T follicular helper cell (primary cell): ENCODE measurements at places on chromosomes 2 and 18.

DNA sequence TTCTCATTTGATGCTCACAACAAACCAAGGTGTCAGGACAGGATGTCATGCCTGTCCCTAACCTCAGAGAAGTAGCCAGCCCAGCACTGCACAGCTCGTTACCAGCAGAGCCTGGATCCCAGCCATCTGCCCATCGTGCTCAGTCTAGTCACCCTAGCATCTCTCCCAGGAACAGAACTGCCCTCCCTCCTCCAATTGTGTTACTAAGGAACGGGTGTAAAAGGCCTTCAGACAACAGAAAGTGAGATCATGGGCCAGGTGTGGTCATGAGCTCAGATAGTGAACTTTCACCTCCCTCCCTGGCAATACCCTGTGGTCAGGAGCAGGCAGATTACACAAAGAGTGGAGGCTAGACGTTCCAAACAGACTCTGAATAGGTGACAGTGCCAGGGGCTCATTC lies 111.8 kb upstream of the PPP1CB start:
- DNase-seq, result no peak

GRCh38 chr18:13454363-13455150 lies 236.0 kb downstream of the LDLRAD4 start:
- no peak for DNase-seq

GRCh38 chr2:25306777-25307368 lies 34.9 kb downstream of the DNMT3A start:
- no peak for DNase-seq

- DNase-seq, result no peak
Measured at GRCh38 chr18:13359210-13359609, 140.7 kb downstream of the LDLRAD4 start.

- DNase-seq, result no peak
Measured at GRCh38 chr2:130759906-130760753, 4.8 kb downstream of the AMER3 start.

DNA sequence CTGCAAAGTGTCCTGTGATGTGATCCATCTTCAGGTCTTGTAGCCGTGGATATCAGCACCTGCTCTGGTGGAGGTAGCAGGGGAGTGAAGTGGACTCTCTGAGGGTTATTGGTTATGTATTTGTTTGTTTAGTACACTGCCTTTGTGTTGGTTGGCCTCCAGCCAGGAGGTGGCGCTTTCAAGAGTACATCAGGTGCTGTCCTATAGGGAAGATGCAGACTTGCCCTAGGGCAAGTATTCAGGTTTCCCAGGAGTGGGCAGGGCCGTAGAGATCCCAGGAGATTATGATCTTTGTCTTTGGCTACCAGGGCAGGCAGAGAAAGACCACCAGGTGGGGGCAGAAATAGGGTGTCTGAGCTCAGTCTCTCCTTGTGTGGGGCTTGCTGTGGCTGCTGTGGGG lies 411.8 kb downstream of the SOX11 start:
- DNase-seq, result no peak

GRCh38 chr18:24472591-24472990 lies 12.2 kb downstream of the HRH4 start:
- DNase-seq, result no peak

DNA sequence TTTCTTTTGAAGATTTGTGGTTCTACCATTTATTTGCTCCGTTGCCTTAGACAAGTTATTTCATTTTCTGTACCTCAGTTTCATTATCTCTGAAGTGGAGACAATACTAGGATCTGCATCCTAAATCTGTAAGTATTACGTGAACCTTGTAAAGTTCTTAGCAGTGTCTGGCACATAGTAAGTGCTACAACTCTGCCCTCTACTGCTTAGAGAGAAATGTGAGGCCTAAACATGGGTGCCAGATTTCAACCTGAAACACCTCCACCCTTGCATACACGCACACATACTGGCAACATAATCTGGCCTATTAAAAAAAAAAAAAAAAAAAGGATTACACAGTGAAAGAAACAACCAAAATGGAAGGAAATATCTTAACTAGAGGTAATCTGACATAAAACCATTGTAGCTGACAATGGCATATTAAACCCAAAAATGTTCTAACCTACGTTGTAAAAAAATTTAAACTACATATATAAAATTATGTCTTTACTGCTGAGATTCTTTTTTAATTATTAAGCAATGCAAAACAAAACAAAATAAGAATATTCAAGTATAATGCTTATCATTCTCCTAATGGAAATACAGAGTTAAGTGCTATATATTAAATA lies 132.6 kb downstream of the MAP2 start:
- no peak for DNase-seq

- no peak for DNase-seq
Measured at GRCh38 chr2:97749581-97749980, 36.2 kb downstream of the ZAP70 start.

DNA sequence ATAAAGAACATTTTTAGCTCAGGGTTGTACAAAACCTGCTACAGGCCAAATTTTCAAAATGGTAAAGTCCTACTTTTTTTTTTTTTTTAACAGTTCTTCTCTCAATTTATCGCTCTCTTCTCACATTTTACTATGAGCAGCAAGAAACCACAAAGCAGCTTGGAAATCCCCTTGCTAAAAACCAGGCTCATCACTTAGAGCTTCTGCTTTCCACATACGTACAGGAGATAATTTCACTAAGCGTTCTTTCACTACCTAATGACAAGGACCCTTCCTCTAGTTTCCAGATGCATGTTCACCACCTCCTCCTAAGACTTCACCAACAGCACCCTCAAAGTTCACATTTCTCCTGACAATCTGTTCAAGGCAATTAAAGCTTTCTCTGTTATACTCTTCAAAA lies 294.9 kb upstream of the CYRIA start:
- no peak for DNase-seq

DNA sequence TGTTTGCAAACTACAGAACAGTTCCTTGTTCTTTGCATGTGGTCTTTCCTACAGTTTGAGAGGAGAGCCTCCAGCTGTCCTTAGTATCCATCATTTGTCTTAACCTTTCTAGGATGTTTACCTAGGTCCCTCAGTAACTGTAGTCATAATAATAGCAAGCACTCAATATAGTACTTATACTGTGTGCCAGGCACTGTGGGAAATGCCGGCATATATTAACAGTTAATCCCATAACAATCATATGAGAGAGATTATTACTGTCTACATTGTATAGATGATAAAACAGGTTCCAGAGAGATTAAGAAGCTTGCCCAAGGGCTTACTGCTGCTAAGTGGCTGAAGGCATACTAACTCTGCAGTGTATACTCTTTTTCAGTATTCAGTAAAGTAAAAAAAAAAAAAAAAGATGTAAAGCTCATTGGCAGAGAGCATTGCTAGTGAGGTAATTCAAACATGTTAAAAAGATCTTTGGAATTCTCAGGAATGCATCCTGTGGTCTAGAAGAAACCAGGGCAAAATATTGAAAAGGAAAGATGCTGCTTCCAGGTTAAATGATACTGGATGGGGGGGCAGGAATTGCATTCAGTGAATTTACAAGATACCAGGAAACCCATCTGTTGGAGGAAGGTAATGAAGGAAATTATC lies 72.3 kb downstream of the SPTBN1 start:
- DNase-seq, result no peak

DNA sequence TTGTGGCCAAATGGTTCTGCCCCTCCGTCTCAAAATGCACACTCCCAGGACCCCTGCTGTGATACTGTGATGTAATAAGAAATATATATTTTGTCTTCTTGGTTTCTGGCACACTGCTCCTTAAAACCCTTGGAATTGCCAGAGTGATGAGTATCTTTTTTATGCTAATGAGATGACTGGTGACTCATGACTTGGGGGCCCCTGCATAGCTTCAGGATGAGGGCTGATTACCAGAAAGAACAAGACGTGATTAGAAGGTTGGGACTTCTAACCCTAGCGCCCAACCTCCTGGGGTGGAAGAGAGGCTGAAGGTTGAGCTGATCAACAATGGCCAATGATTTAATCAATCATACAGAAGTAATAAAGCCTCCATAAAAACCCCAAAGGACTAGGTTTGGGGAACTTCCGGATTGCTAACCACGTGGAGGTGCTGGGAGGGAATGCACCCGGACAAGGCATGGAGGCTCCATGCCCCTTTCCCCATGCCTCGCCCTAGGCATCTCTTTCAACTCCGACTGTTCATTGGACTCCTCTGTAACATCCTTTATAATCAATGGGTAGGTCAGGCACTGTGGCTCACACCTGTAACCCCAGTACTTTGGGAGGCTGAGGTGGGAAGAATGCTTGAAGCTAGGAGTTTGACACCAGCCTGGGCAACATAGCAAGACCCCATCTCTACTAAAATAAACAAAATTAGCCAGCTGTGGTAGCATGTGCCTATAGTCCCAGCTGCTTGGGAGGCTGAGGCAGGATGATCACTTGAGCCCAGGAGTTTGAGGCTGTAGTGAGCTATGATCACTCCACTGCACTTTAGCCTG lies 89.1 kb downstream of the HS1BP3 start:
- no peak for DNase-seq

- no peak for DNase-seq
Measured at GRCh38 chr2:133235968-133236367, 332.3 kb downstream of the NCKAP5 start.

GRCh38 chr2:238230699-238231098 lies 9.1 kb downstream of the HES6 start:
- no peak for DNase-seq

DNA sequence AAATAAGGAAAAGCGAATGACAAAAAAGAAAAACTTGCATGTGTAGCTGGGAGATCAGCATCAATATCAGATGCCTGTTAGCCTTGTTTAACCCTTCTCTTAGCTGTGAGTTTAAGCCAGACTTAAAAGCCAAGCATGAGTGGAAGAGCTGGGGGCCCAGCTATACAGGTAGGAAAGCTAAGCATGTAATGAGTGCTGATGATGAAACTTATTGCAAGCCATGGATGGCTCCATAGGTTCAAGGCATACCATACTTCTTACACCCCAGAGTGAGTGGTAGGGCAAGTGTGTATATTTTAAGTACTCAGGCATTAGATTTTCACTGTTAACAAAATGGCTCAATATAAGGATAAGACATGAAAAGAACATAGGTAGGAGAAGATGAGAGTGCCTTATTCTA lies 28.0 kb downstream of the RBBP8 start:
- no peak for DNase-seq

DNA sequence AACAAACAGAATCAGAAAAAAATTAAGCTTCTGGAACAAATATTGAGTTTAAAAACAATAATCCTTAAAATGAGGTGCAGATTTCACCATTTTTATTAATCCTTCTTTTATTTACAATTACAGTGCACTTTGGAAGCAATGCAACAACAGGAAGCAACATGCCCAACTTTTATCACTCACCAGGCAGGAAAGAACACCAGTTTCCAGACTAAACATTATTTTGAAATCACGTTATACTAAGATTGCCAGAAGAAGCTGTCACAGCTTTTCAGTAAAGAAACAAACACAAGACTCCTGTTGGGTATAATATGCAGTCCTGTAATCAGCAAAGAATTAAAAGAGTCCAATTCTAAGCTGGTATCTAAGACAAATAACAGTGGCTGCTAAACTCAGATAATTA lies 137.9 kb upstream of the ZC3H15 start:
- DNase-seq, result no peak

- no peak for DNase-seq
Measured at GRCh38 chr2:49251766-49252165, 97.5 kb upstream of the FSHR start.

DNA sequence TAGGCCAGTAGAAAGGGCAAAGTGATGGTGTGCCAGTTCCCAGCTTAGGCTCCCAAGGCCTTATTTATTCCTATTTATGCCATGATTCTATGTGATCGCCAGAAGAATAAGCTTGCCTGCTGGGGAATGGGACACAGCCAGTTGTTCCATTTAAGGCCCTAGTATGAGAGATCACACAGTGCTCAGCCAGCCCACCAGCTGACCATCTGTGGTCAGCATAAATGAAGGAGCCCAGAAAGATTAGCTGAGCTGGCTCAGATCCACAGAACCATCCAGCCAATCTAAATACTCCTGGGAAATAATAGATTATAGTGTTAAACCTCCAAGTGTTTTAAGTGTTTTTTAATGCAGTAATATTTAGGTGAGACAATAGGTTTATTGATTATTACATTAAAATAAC lies 12.6 kb upstream of the L3MBTL4 start:
- no peak for DNase-seq

DNA sequence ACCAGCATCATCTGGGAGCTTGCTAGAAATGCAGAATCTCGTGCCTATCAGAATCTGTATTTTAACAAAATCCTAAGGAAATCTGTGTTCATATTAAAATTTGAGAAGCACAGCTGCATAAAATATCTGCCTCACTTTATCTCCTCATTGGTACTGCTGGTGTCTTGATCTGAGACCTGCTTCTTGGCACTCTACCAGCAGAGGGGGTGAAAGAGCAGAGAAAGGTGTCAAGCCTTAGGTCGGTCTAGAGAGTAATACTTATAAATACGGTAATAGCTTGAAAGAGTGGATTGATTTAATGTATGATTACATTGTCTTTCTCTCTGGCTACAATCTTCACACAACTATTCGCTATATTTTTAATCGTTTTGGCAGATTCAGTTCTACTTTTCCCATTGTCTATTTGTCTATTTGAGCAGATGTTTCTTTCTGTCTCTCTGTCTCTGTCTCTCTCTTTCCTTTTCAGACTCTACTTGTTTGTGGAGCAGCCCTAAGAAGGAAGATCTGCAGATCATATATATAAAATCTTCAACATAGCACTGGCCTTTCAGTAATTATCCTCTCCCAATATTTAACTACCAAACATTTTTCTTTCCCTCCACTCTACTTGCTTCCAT lies 1.7 kb upstream of the GCG start:
- DNase-seq, result peak; percentile 38

GRCh38 chr2:193580176-193580950 lies 1385.6 kb upstream of the TMEFF2 start:
- no peak for DNase-seq

DNA sequence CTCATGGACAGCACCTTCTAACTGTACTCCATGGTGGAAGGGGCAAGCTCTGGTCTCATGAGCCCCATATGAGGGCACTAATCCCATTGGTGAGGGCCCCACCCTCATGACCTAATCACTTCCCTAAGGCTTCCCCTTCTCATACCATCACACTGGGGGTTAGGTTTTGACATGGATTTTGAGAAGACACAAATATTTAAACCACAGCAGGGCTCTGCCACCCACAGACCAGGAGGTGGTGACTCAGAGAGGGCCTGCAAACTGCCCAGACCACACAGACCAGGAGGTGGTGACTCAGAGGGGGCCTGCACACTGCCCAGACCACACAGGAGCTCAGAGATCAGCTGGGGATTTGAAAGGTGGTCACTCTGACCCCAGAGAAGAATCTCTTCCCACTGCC lies 222.0 kb downstream of the KLHL29 start:
- DNase-seq, result no peak

DNA sequence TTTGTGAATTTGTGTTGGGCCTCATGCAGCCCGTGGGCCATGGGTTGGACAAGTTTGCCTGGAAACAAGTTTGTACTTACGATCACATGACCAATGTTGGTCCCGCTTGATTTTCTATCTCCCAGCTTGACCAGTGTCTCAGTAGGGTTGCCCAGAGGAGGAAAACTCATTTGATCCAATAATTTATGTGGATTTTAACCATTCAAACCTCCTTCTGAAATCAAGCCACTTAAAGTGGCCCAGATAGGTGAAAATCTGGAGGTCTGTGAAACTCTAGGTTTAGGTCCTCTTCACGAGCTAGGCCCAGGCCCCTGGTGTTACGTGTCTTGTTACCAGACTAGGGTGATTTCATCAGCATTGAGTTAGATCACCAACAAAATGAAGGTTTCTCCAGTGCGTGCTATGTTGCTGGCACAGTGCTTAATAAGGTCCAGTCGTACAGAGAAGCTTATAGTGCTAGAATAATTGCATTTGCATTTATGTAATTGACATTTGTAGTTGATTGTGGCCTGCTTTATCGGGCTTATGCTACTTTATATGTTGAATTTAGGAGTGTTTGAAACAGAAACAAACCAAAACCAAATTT lies 4.4 kb downstream of the ACTR2 start:
- no peak for DNase-seq
